Posterior vena cava (tissue), 2 donors: ENCODE measurements at places on chromosomes 4 and X. TPM values are rescaled to one million over a fixed set of nuclear protein-coding genes. Genes with fewer than 3 reads are reported as not detected.

GRCh38 chrX:99795495-99795894 is 614.6 kb downstream of the PCDH19 start:
- DNase-seq: no peak

EMCN gene
- 39.4 TPM for total RNA-seq

DNA sequence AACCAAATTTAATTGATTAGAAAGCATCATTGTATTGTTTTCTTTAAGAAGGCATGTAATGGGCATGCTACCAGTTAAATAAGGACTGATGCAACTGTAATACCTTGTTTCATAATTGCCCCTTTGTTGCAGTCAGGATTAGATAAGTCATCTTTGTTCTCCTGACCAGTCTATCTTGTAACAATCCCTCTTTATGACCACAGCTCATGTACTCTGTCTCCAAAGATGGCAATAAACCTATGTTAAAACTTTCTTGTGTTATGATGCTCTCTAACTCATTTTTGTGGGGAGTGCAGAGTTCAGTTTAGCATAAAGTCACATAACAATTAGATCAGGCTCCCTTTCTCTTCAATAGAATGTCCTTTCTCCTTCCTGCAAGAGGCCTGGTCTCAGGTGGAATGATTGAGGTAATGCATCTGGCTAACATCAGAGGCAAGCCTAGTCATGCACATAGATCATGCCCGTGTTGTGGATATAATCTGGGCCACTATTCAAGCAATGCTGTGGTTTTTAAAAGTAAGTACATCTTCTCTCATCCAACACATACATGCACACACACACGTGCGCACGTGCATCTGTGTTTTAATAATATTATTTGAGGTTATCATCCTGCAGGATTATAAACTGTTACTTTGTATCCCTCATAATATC is 45.6 kb downstream of the TMEM154 start:
- no peak for DNase-seq

DNA sequence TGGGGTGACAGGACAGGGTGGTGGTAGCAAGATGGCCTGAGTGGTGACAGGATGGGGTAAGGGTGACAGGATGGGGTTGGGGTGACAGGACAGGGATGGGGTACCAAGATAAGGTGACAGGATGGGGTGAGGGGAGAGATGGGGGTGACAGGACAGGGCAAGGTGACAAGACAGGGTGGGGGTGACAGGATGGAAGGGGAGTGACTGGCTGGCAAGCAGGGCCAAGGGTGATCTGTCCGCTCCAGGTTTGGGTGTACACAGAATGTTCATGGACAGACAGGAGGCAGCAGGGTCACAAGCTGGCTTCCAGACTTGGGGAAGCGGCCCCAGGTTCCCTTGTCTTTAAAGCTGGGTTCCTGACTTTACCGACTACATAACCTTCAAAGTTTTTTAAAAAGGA is 23.3 kb downstream of the RNF212 start:
- DNase-seq: peak; percentile 60

TMEM271 gene
- total RNA-seq: not detected

SNX12 gene
- total RNA-seq: 54.6 TPM

EDNRA gene
- total RNA-seq: 29.8 TPM

GRCh38 chrX:131789664-131790063 is 233.4 kb upstream of the STK26 start:
- no peak for DNase-seq

- no peak for DNase-seq
These were observed 473.0 kb upstream of the NWD2 start for GRCh38 chr4:36771411-36772153.

- DNase-seq: no peak
These were observed 219.1 kb downstream of the GC start for GRCh38 chr4:71564775-71565174.
